Activated CD4-positive, alpha-beta T cell treated with anti-CD3 and anti-CD28 coated beads for 36 hours (primary cell): ENCODE measurements at places on chromosomes 13 and 19. TPM values are rescaled to one million over a fixed set of nuclear protein-coding genes. Genes with fewer than 3 reads are reported as not detected.

OR7C1 gene
- not detected for total RNA-seq

PRTN3 gene
- total RNA-seq, result not detected

BST2 gene
- total RNA-seq, result 70.7 TPM

GRCh38 chr13:113493315-113493951, 2.9 kb upstream of the DCUN1D2 start:
- DNase-seq, result peak; percentile 22

- peak; percentile 60 for DNase-seq
Measured at GRCh38 chr19:4064496-4065260, 2.0 kb downstream of the ZBTB7A start.

GRCh38 chr19:36160821-36161596, 8.8 kb upstream of the COX7A1 start:
- DNase-seq, result no peak
